RPMI7951 (cell line): ENCODE measurements at places on chromosomes 3 and 15. TPM values are rescaled to one million over a fixed set of nuclear protein-coding genes. Genes with fewer than 3 reads are reported as not detected.

DNA sequence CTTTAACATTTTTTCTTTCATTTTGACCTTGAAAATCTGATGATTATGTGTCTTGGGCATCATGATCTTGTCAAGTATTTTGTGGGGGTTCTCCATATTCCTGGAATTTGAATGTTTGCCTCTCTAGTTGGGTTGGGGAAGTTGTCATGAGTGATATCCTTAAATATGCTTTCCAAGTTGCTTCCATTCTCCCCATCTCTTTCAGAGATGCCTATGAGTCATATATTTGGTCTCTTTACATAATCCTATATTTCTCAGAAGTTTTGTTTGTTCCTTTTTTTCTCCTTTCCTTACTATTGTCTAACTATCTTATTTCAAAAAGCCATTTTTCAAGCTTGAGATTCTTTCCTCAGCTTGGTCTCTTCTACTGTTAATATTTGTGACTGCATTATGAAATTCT lies 69.0 kb upstream of the CCDC80 start:
- DNase-seq = no peak

- DNase-seq = no peak
Measured at GRCh38 chr3:120652281-120652680, 29.8 kb downstream of the HGD start.

- DNase-seq = peak; percentile 94
Measured at GRCh38 chr3:177470197-177470941, 273.1 kb upstream of the TBL1XR1 start.

TTLL13 gene
- total RNA-seq = not detected in 2 replicates

SLC15A2 gene
- 0.24 and 1.2 TPM in 2 replicates for total RNA-seq

- DNase-seq = peak; percentile 64
Measured at GRCh38 chr15:101169495-101170071, 82.3 kb downstream of the CHSY1 start.

- no peak for DNase-seq
Measured at GRCh38 chr15:41798607-41799487, 24.6 kb downstream of the MAPKBP1 start.

GRCh38 chr3:111103807-111104206 lies 32.2 kb downstream of the NECTIN3 start:
- DNase-seq = no peak

DNA sequence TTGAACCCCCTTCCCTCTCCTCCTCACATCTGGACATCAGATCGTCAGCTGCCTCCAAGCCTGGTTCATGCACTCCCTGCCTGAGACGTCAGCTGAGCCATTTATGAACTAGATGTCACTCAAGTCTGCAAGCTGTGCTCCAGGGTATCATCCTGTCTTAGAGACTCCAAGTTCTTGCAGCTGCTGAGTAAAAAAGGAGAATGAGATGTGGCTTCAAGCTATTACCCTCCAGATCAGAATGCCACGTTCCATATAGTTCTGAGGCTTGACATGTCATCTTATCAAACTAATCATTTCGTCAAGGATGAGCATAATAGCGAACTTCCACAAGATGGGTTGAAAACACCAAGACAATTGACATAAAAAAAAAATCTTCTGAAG lies 766.3 kb downstream of the TBL1XR1 start:
- DNase-seq = no peak

GRCh38 chr15:65008983-65009382 lies 19.3 kb upstream of the SPG21 start:
- no peak for DNase-seq

- DNase-seq = no peak
Measured at GRCh38 chr3:25706213-25706612, 41.5 kb upstream of the TOP2B start.

GRCh38 chr3:40715551-40715950 lies 190.8 kb downstream of the ZNF621 start:
- no peak for DNase-seq

DNA sequence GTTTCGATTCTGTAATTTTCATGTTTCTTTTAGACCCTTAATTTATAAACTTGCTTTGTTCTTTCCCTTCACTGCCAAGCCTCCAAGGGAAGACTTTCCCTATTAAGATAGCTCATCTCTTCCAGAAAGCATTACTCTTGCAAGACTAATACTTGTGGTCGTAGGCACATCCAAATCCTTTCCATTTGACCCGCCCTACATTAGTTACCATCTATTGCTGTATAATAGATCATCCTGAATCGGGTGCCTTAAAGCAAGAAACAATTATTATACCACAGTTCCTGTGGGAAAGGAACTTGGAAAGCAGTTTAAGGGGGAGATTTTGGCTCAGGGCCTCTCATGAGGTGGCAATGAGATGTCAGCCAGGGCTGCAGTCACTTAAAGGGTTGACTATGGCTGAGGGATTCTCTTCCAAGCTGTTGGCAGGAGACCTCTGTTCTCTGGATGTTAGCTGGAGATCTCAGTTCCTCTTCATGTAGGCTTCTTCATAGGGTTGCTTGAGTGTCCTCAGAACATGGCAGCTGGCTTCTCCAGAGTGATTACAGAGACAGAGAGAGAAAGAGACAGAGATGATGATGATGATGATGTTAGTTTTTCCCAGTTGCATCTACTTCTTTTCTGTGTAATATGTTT lies 570.4 kb upstream of the TGFBR2 start:
- DNase-seq = no peak

GRCh38 chr15:101127506-101128076 lies 124.3 kb downstream of the CHSY1 start:
- peak; percentile 97 for DNase-seq
